ENCODE measurements at places on chromosomes 16 and 17.

- DNase-seq: peak; percentile 38
These were observed 74.7 kb downstream of the BMERB1 start for GRCh38 chr16:15509051-15509592.

- DNase-seq: no peak
These were observed 42.4 kb upstream of the SLC38A10 start for GRCh38 chr17:81337476-81337879.

GRCh38 chr17:60164697-60165096, 14.9 kb downstream of the CA4 start:
- DNase-seq: no peak

DNA sequence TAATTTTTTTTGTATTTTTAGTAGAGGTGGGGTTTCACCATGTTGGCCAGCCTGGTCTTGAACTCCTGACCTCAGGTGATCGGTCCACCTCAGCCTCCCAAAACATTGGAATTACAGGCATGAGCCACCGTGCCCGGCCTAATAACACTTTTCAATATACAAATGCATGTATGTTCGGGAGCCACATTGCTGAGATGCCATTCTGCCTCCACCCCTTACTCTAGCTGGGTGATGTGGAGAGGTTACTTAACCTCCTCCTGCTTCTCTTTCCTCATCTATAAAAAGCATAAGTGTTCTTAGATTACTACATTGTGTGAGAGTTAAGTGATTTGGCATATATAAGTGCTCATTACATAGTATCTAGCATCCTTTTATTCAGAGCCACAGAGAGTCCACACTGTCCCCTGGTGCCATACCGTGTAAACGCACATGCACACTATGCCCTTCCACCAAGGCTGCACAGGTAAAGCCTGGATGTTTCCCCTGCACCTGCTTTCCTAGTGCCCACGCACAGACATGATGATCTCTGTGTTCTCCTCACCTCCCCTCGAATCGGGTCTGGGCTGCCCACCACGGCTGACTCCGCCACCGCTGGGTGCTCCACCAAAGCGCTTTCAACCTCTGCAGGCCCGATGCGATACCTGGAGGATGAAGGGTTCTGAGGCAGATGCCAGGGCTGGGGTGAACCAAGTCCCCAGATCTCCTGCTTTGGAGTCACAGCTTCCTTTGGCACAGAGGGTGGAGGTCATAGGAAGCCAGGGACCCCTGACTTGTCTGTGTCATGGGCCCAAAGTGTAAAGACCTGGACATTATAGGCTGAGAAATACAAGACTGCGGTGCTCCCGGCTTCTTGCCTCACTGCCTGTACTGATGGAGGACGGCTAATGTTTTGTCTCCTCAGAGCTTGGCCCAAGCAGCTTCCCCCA, 49.0 kb upstream of the ACSM2B start:
- no peak for DNase-seq

GRCh38 chr16:29686740-29687332, 7.9 kb downstream of the QPRT start:
- no peak for DNase-seq

GRCh38 chr16:576197-576822, 6.5 kb downstream of the PIGQ start:
- DNase-seq: no peak

GRCh38 chr17:8277317-8277716, 11.2 kb upstream of the RANGRF start:
- no peak for DNase-seq

Data from fibroblast of skin of abdomen (primary cell).